ENCODE measurements at places on chromosomes 12 and 14. TPM values are rescaled to one million over a fixed set of nuclear protein-coding genes. Genes with fewer than 3 reads are reported as not detected.

DNA sequence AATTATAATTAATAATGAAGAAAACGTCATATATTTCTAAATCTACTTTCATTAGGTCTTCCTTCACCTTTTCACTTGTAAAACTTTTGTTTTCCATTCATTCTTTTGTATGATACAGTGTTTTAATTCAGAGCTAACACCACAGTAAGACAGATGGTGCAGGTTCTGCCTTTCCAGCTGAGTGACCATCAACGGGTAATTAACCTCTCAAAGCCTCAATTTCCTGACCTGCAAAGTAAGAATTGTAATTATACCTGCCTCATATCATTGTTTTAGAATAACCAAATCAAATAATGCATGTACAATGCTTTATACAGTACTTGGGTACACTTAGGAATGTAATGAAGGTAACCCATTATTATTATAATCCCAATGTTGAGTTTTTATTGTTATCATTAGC is 157.6 kb downstream of the FOXA1 start:
- H3K36me3 ChIP-seq: peaks cover 2% of the 10 kb centered on the region
- no peaks in the 10 kb centered on the region for H3K27me3 ChIP-seq
- no peak overlapping the region for H3K27ac ChIP-seq
- H3K4me1 ChIP-seq: no peaks in the 10 kb centered on the region

- H3K36me3 ChIP-seq: no peaks in the 10 kb centered on the region
- DNase-seq: no peak
- no peak overlapping the region for H3K27ac ChIP-seq
- no peaks in the 10 kb centered on the region for H3K27me3 ChIP-seq
- H3K4me3 ChIP-seq: no peak overlapping the region
These were observed 1.9 kb upstream of the BICD1 start for GRCh38 chr12:32104572-32105355.

GRCh38 chr12:104513681-104514080 is 56.9 kb downstream of the CHST11 start:
- peaks cover 5% of the 10 kb centered on the region for H3K4me1 ChIP-seq
- no peak overlapping the region for H3K27ac ChIP-seq
- no peaks in the 10 kb centered on the region for H3K27me3 ChIP-seq

DNA sequence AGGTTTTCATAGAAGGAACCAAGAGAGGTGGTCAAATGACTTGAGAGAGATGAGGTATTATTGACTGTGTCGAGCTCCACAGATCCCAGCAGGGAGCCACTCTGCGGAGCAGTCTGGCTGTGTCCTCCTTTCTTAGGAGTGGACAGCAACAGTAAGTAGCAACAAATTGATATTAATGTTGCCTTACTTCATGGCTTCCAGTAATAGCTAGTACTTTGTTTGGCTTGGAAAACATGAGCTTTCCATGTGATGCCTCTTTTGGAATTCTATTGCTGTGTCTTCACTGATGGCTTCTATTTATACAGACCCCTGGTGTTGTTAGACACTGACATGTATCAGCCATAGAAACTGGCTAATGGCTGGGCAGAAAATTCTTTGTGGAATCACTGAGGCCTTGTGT is 531.2 kb upstream of the CCDC196 start:
- H3K27ac ChIP-seq: no peak overlapping the region
- H3K4me1 ChIP-seq: no peaks in the 10 kb centered on the region
- no peak for DNase-seq
- no peak overlapping the region for H3K4me3 ChIP-seq
- H3K27me3 ChIP-seq: peaks cover 2% of the 10 kb centered on the region

DNA sequence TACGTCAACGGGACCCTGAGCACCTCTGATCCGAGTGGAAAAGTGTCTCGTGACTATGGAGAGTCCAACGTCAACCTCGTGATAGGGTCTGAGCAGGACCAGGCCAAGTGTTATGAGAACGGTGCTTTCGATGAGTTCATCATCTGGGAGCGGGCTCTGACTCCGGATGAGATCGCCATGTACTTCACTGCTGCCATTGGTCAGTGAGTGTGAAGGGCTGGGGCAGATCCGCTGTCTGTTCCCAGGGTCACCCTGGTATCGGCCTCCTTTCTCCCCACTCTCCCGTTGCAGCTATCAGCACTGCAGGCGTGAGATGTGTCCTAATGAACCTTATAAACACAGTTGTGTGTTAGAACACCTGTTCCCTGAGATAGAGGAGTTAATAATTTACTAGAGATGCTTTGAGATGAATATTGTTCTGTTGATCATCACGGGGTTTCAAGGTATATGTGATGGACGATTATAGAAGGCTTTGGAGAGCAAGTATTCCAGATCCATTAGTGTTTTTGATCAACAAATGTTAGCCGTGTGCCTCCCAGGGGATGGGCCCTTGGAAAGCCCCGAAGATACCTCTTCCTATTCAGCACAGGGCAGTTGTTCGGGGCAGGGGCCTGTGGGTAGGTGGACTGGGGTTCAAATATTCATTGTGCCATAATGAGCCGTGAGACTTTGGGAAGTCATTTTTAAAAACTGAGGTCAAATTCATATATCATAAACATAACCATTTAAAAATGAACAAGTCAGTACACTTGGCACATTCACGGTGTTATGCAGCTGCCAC is 33.6 kb downstream of the ADGRD1 start:
- H3K4me3 ChIP-seq: no peak overlapping the region
- H3K27me3 ChIP-seq: peaks cover 6% of the 10 kb centered on the region
- no peaks in the 10 kb centered on the region for H3K4me1 ChIP-seq

DNA sequence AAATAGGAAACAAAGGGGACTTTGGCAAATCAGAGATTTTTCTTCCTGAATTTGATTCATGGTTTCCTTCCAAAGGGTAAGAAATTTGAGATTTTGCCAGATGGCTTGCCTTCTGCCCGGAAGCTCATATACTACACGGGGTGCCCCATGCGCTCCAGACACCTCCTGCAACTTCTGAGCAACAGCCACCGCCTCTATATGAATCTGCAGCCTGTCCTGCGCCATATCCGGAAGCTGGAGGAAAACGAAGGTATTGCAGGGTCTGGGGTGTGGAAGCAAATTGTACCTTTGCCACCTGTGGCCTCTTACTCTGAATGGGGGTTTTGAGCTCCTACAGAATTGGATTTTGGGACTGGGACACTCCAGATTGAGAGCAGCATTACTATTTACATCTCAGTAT is 63.5 kb downstream of the FRMD6 start:
- peaks cover 29% of the 10 kb centered on the region for H3K4me1 ChIP-seq
- H3K27me3 ChIP-seq: no peaks in the 10 kb centered on the region
- no peak for DNase-seq
- no peak overlapping the region for H3K27ac ChIP-seq

GRCh38 chr12:74456431-74456830 is 81.2 kb upstream of the ATXN7L3B start:
- H3K27me3 ChIP-seq: no peaks in the 10 kb centered on the region
- no peak overlapping the region for H3K27ac ChIP-seq
- H3K4me3 ChIP-seq: no peak overlapping the region
- no peak for DNase-seq

DNA sequence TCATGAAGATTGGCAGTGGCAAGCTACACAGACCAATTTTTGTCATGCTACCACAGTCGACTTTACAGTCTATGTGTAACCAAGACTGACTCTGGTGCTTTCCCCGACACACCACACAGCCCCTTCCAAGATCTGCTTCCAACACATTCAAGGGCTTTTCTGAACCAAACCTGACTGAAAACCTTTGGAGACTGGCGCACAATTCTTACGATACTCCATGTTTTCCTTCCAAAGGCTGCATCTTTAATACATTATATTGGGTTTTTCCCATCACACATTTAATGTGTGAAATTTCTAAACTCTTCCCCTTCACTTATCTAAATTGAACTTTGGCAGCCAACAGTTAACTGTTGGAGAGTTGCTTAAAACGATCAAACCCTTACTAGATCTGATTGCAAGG is 127.7 kb upstream of the SOX5 start:
- DNase-seq: no peak
- no peak overlapping the region for H3K27ac ChIP-seq
- H3K36me3 ChIP-seq: no peaks in the 10 kb centered on the region

- no peak overlapping the region for H3K4me3 ChIP-seq
- H3K4me1 ChIP-seq: peaks cover 2% of the 10 kb centered on the region
- peaks cover 2% of the 10 kb centered on the region for H3K27me3 ChIP-seq
- no peak overlapping the region for H3K27ac ChIP-seq
These were observed 1100.6 kb downstream of the GALC start for GRCh38 chr14:86892152-86892956.

DNA sequence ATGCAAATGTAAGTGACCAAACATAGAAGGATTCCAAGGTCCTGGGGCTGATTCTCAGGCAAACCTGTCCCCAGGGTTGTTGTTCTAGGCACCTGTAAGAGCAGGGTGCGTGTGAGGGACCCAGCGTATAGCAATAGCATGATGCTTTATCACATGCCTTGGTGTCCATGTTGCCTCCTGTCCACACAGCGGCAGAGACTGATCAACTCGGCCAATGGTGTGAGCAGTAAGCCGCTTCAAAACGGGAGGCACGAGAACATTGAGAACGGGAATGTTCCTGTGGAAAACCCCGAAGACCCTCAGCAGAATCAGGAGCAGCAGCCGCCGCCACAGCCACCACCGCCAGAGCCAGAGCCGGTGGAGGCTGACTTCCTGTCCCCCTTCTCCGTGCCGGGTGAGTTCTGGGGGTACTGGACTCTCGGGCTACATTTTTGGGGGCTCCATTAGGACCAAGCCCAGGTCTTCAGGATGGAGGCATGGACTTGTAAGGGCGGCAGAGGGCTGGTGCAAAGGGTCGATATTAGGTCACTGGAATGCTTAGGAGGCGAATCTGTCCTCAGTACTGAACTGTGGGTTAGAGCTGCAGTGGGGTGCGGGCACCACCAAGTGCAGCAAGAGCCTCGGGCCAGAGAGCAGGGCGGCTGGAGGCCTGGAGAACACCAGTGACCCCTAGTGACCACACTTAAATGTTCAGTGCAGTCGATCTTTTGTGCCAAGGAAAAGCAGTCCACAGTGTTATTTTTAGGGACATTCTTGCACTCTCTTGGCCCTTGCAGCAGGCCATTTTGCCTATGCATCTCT is 57.2 kb upstream of the RIN3 start:
- DNase-seq: no peak
- H3K4me3 ChIP-seq: no peak overlapping the region
- H3K4me1 ChIP-seq: peaks cover 20% of the 10 kb centered on the region

- H3K4me3 ChIP-seq: no peak overlapping the region
- no peaks in the 10 kb centered on the region for H3K27me3 ChIP-seq
- no peaks in the 10 kb centered on the region for H3K36me3 ChIP-seq
- DNase-seq: no peak
These were observed 30.6 kb upstream of the EID3 start for GRCh38 chr12:104272938-104273337.

DNA sequence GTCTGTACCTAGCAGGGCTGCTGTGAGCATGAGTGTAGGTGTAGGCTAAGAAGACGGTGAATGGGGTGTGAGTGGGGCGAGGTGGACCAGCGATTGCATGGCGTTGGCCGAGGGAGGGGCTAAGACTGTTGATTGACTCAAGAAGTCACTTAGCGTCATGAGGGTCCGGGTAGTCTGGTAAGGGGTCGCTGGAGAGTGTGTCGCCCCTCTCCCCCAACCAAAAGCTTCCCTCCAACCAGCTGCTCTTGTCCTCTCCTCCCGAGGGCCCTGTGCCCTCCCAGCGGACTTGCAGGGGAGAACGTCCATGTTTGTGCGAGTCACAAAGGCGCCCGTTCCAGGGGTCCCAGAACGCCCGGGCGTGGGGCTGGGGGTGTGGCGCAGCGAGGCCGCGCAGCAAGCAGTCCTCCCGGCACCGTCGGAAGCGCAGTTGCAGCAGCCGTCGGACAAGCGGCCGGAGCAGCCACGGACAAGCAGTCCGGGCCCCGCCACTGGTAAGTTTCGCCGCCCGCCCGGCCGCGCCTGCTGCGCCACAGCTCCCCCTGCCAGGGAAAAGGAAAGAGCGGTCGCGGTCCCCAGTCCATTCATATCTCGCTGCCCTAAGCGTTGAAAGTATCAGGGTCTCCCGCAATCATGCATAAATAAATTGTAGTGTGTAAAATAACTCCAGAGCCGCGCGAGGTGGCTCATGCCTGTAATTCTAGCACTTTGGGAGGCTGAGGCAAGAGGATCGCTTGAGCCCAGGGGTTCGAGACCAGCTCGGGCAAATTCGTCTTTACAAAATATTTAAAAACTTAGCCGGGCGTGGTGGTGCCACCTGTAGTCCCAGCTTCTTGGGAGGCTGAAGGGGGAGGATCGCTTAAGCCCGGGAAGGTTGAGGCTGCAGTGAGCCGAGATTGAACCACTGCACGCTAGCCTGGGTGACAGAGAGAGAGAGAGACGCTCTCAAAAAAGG is at the start of gene CCDC63:
Gene CCDC63, plus strand, starts transcription at position 373 of the 952 bp plus-strand sequence. CDS start 5,968 bp downstream, outside the sequence.
- H3K4me1 ChIP-seq: peaks cover 2% of the 10 kb centered on the region
- DNase-seq: peak; percentile 85
- H3K27me3 ChIP-seq: peaks cover 60% of the 10 kb centered on the region
- H3K36me3 ChIP-seq: no peaks in the 10 kb centered on the region

DNA sequence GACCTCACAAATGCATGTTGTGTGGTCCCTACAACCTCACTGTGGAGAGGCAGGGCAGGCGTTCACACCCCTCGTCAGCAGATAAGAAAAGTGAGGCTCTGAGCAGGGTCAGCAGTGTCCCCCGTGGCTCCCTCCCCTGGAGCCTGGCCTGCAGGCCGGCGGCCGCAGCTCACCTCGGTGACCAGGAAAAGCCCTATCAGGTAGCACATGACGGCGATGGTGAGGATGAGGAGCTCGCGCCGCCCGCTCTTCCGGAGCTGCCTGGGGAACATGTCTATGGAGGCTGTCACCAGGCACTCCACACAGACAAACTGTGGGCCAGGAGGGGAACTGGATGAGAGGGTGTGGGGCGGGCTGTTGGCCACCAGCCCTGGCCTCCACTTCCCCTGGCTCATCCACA is 18.0 kb downstream of the SLC6A12 start:
- no peak overlapping the region for H3K4me3 ChIP-seq
- peaks cover 38% of the 10 kb centered on the region for H3K27me3 ChIP-seq

DNA sequence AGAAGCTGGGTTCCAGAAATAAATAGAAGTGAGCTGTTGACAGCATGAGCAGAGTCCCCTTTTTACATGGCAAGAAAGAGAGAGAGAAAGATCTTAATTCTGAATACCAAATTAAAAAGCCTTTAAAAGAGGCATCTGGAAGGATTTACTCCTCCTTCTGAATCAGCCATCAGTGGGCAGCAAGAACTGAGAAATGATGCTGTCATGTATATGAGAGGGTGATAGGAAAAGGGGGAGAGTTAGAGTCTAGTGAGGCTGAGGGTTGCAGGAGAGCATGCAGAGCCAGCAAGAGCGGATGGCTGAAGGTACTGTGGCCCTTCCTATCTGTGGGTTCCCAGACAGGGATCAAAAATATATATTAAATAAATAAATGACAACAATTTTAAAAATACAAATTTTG is 34.5 kb upstream of the GNG2 start:
- H3K27me3 ChIP-seq: no peaks in the 10 kb centered on the region
- peaks cover 4% of the 10 kb centered on the region for H3K4me1 ChIP-seq
- DNase-seq: no peak
- H3K4me3 ChIP-seq: no peak overlapping the region
- no peak overlapping the region for H3K27ac ChIP-seq
- no peaks in the 10 kb centered on the region for H3K36me3 ChIP-seq

The AHSA1 gene
- total RNA-seq: 115 TPM

The NANOG gene
- total RNA-seq: 0.50 TPM

The NEUROD4 gene
- not detected for total RNA-seq

The FAM234B gene
- 6.8 TPM for total RNA-seq

The ASCL1 gene
- total RNA-seq: not detected

The EXD2 gene
- 32.9 TPM for total RNA-seq

The LRRC10 gene
- not detected for total RNA-seq

The KRT75 gene
- total RNA-seq: not detected

The ATF1 gene
- total RNA-seq: 32.2 TPM

The MAP1LC3B2 gene
- total RNA-seq: 2.1 TPM

The STYK1 gene
- not detected for total RNA-seq

The CPNE6 gene
- not detected for total RNA-seq

All from osteocyte (in vitro differentiated cells).